ENCODE measurements at places on chromosomes 5 and 9.

DNA sequence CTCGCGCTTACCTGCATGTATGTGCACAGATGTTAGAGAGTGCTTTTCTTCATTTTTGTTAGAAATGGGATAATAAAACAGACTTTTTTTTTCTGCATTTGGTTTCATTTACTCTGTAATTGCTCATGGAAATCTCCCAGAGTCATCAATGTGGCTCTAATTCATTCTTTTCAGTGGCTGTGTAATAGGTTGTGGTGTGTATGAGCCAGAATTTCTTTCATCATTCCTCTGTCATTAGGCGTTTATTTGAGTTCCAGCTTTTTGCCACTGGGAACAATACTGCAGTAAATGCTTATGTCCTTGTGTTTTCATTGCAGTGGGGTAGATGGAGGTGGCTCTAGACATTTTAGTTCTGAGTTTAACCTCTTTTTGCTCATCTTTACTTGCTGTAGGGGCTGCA lies 118.9 kb downstream of the NXNL2 start:
- DNase-seq: peak; percentile 57

GRCh38 chr5:10746711-10747110 lies 14.3 kb downstream of the DAP start:
- DNase-seq: no peak

DNA sequence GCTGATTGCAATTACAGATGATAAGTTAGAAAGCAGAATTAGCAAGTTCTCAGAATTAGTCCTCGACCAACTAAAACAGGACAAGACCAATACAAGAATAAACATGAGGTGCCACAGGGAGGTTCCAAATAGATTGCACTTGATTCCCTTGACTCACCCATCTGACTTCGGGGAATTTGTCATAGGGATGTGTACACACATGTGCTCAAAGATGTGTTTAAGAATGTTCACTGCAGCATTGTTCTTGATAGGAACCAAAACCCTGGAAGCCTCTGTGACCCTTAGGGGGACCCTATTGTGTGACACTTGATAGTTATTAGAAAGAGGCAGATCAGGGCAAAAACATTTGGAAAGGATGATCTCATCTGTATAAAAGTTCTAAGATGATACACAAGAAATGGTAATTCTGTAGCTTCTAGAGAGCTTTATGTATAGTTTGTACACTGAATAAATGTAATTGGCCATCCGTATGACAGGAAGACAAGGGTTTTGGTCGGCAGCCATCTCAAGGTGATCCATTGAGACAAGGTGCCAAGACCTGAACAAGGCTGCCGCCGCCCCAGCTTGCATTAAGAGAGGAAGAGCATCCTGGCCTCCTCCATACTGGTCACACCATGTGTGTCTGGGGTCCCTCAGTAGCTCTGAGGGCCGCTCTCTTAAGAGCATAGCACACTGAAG lies 48.2 kb upstream of the GARNL3 start:
- no peak for DNase-seq

DNA sequence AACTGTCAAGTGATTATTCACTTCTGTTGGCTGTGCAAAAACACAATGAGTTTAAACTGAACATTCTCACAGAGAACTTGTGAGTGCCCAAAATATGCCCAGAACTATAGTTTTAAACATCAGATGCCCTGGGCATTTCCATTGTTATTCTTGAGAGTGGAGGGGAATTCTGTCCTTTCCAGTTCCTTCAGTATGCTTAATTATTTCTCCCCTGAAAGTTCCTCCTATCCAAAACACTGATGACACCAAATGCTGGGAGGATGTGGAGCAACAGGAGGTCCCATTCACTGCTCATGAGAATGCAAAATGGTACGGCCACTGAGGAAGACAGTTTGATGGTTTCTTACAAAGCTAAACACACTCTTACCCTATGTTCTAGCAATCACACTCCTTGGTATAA lies 55.5 kb downstream of the ROR2 start:
- no peak for DNase-seq

DNA sequence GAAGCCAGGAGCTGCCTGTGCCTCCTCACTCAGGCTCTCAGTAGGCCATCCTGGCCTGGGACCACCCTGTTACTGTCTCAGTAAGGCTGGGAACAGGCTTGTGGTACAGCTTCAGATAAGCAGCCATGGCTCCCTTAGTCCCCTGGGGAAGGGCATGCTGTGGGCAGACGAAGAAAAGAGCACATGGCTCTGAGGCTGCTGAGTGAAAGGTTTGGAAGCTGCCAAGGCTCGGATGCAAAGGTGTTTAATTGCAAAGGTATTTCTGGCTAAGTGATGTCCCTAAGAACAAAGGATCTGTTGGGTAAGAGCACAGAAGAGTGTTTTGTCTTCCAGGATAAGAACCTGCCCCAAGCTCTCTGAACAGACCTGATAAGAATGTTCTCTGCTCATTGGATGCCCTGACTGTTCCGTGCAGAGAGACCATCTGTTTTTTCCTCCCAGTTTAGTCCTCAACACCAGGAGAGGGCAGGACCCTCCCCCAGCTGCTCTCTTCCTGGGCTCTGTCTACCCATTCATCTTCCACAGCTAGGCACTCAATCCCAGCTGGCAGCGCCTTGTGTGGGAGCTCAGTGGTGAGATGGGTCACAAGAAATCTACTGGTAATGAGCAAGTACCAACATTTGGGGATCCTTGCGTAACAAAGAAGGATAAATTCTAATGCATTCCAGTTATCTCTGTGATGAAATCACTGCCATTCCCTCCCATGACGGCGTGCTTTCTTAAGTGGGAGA lies 17.7 kb downstream of the ANGPTL2 start:
- no peak for DNase-seq

DNA sequence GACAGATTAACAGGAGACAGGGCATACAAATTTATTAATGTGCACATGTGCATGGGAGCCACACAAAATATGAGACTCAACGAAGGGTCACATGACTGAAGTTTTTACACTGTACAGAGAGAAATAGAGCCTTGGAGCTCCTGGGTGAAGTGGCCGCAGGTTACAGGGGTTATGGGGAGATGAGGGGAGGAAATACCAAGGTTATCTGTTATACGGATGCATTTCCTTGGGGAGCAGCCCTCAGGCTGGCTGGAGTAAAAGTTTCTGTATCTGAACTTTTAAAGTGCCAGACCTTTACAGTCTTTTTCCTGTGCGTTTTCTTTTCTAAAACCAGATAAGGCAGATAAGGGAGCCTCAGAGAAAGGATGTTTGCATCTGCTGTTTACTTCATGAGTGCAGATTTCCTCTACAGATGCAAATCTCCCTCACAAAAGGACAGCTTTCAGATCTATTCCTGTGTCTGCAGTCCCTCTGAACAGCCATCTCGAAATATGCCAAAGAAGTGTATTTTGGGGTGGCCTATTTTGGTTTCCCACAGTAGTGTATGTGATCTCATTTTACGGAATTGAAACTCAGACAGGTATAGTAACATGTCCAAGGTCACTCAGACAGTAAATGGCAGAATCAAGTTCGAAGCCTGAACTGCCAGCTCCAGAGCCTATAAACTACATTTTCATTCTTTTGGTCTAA lies 139.3 kb upstream of the FBXL17 start:
- no peak for DNase-seq

- peak; percentile 84 for DNase-seq
These were observed 155.6 kb downstream of the ARHGAP26 start for GRCh38 chr5:142925795-142926194.

DNA sequence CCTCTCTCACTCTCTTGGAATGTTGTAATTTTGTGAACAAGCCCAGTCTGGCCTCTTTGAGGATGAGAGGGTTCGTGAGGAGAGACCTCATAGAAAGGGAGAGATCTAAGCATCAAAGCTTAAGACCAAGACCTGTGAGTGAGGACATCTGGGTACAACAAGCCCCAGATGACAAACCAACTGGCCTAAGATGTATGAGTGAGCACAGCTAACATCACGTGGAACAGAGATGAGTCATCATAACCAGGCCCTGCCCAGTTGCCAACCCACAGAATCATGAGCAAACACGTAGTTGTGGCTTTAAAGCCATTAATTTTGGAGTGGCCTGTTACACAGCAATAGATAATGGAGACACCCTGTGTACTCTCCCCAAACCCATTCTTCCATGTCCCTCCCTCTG lies 439.1 kb upstream of the KIF2A start:
- peak; percentile 47 for DNase-seq

DNA sequence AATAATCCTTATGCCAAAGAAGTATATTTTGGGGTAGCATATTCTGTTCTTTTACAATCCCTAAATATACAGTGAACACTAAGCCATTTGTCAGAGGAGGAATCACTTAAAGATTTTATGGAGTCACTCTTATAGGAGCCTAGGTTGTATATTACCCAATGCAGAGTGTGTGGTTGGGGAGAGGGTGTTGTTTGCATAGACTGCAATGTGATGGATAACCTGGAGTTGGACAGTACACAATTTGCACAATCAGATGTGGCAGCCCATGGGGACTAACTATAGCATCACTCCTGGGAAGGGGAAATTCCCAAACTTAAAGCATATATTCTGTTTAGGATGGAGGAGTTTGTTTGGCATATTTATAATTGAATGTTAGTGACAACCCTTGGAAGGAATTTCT lies 9.6 kb upstream of the NDFIP1 start:
- DNase-seq: no peak

GRCh38 chr5:2014058-2014610 lies 131.4 kb upstream of the IRX4 start:
- no peak for DNase-seq

DNA sequence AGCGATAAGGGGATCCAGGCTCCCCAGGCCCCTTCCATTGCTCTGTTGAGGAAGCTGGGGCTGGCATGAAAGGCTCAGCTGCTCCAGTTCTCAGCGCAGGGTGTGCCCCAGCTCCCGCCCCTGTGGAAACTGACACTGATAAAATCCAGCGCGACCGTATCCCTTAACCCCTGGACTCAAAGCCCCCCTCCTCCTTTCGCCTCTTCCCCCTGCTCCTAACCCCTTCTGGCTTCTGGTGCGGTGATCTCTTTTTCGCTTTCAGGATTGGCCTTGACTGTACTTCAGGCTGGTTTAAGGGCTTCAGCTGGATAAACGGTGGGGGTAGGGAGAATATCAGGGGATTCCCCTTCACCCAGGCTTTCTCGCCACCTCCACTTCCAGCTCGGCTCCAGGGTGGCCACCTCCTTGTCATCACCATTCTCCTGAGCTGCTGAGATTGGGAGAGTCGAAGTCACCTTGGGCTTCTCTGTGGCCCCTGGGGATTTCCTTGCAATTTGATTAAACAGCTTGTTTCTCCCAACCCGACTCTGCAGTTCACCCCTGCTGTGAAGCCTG lies 843 bp downstream of the BSPRY start:
- no peak for DNase-seq

DNA sequence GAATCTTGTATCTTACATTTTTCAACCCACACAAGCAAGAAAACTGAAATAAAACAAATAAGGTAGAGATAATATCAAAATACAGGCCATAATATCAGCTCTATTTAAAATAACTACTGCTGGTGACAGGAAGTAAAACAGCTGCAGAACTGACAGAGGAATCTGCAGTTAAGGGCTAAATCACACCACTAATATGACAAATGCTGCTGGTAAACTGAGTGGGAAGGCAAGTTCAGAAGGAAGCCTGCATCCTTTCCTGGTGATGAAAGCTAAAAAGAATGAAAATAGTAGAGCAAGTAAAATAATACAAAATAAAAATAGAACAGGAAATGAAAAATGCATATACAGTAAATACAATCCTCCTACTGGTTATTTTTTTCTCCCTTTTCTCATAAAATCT lies 1293.7 kb upstream of the C9orf72 start:
- no peak for DNase-seq

GRCh38 chr5:175603987-175604739 lies 53.7 kb upstream of the HRH2 start:
- DNase-seq: no peak

DNA sequence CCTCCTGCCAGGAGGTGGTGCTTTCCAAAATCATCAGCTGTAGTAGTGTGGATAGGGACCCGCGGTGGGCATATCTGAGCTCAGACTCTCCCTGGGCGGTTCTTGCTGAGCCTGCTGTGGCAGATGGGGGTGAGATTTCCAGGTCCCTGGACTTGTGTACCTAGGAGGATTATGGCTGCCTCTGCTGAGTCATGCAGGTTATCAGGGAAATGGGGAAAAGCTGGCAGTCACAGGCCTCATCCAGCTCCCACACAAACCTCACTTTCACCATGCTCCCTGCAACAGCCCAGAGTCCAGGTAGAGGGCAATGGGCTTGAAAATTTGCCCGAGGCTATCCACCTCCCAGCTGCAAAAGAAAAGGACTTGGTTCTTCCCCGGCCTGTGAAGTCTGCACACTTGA lies 23.4 kb upstream of the MAMDC2 start:
- DNase-seq: no peak

- no peak for DNase-seq
These were observed 75.6 kb downstream of the PSMB7 start for GRCh38 chr9:124339603-124340146.

DNA sequence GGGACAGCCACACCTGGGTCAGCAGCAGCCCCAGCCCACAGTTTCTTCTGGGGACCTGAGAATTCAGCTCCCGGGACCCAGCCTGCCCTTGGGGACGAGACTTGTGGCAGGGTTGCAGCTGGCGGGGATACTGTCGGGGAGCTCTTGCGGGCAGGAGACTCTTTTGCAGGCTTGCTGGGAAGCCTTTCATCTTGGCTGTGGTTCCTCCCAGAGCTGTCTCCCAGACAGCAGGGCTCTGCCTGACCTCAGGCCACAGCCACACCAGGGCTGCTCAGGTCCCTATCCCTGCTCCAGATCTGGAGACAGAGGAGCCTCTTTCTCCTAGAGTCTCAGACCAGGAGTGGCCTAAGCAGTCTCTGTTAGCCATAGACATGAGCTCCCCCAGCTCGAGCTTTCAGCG lies 4.7 kb upstream of the MYMK start:
- no peak for DNase-seq

GRCh38 chr9:108600896-108601295 lies 254.9 kb downstream of the ACTL7B start:
- DNase-seq: no peak

- DNase-seq: peak; percentile 1
These were observed 1010.1 kb downstream of the EFNA5 start for GRCh38 chr5:106660681-106661080.

- DNase-seq: peak; percentile 38
These were observed 98.5 kb upstream of the ABCA1 start for GRCh38 chr9:105026451-105026850.

DNA sequence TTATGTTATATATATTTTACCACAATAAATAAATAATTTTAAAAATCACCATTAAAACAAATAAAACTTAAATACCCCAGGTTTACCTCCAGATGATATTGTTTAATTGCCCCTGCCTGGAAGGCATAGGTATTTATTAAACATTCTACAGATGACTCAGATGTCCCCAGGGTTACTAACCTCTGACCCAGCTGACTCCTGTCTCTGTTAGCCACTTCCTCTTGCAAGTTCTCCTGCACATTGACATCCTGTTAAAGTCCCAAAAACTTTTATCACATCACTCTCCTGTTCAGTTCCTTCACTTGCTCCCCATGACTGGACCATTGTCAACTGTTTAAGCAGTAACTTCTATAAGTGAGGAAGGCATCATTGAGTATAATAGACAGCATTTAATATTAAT lies 37.0 kb upstream of the RAB3C start:
- no peak for DNase-seq

GRCh38 chr5:43073597-43074546 lies 33.8 kb upstream of the ANXA2R start:
- peak; percentile 46 for DNase-seq
